ENCODE measurements at places on chromosomes 12 and 14.
A peak's percentile ranks its signal among the peaks of the same experiment; 100 is the strongest.

DNA sequence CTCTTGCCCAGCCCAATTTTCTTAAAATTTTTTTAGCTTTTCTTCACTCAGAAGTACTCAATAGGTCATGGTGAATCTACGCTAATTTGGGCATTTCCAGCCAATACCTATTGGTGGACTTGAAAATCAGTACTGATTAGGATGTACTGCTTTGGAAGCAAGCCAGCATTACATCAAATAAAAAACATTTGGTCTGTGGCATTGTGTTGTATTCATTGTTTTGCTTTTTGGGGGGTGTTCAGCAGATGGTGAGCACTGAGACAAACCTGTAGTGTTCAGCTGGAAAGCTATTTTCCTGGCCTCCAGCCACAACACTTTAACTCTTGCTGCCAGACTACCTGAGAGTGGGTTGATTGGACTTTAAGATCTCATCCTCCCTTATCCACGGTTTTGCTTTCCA lies 4.0 kb downstream of the MAPKAPK5 start:
- no peak for DNase-seq

DNA sequence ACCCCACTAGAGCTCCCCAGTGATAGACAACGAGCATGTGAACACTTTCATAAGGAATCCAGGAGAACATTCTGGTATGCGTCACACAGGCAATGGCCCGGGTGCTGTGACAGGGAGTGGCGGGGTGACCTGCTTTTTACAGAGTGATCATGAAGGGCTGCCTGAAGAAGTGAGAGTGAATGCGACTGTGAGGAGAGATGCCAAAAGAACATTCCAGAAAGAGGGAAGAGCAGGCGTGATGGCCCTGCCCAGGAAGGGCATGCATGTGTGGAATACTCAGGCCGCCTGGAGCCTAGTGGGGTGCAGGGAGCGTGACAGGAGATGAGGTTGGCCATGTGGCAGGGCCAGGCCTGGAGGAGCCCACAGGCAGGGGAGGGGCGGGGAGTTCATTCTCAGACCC lies 53.8 kb downstream of the FZD10 start:
- DNase-seq: no peak

DNA sequence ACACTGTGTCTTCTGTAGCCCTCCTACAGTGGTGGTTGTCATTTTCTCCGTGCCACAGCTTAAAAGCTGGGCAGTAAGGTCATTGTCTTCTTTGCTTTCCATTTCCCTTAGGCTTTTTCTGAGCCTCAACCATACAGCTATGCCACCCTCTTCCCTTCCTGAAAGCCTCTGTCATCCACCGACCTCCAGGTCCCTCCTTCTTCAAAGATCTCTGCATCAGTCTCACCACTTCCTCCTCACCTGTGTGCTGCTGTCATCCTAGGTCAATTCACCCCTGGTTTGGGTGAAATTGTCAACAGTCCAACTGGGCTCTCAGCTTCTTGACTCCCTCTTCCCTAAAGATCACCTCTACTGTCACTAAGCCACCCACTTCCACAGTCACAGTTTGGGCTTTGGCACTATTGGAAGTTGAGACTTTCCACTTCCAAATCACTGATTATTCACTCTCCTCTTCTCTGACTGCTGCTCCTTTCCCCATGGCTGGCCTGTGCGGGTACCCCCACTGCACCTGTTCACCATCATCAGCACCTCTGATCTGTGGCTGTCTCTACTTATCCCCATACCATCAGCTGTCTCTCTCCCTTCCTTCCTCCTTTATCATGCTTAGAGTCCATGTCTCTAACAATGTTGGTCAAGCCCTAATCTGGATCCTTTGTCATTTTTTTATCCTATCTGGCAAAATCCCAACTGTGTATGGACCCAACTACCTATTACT lies 15.5 kb upstream of the TSPAN9 start:
- no peak for DNase-seq

- no peak for DNase-seq
These were observed 1.6 kb downstream of the LRRC74A start for GRCh38 chr14:76827696-76828296.

- DNase-seq: no peak
These were observed 1176.7 kb upstream of the SEL1L start for GRCh38 chr14:82710267-82710841.

DNA sequence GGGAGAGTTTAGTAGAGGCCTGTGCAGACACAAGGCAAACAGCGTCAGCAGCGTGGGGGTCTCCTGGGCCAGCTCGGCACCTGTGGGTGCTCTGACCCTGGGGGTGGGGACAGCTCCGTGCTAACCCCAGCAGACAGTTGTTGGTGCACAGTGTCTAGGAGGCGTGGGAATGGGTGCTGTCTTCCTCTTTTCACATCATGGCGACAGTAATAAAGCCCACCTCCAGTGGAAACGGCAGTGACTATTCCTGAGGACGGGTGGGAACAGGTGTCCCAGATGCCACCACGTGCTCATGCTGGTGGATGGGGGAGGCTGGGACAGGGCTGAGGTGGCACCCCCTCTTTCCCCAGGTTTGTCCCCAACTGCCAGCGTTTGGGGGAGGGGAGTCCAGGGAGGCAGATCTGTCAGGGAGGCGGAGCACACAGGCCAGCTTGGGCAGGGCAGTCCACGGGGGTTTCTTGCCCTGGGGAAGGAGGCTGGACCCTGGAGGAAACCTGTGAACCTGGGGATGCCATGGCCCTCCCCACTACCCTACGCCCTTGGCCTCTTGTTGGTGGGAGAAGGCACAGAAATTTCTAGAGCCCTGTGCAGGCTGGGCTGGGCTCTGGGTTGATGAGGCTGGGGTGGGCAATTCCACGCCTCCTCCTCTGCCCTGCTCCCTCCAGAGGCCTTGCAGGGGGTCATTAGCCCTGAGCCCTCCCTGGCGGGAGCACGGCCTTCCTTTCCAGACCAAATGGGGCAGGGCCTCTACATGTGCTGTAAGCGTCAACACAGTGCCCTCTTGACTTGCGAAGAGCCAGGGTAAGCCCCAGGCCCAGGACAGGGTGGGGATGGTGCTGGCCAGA lies 3.8 kb downstream of the ZBTB42 start:
- DNase-seq: no peak

DNA sequence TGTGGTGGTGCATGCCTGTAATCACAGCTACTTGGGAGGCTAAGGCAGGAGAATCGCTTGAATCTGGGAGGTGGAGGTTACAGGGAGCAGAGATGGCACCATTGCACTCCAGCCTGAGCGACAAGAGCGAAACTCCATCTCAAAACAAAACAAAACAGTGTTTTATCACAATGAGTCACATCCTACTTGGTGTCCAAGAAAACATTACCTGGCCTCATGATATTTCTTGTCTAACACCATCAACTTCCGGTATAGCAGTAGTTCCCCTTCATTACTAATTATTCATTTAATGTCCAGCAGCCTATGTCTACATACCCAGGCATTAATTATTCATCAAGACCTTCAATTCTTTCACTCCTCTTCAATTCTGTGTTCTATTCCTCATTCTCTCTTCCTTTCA lies 115.5 kb downstream of the CCDC59 start:
- no peak for DNase-seq

GRCh38 chr14:54026671-54027070 lies 70.0 kb upstream of the BMP4 start:
- no peak for DNase-seq

- no peak for DNase-seq
These were observed 141.4 kb upstream of the TMPO start for GRCh38 chr12:98374007-98374406.

- DNase-seq: peak; percentile 76
These were observed at the start of gene SRGAP1 for GRCh38 chr12:63844391-63845341. Gene SRGAP1, plus strand, starts transcription at chr12:63844700. Its CDS starts 117 bp downstream, at chr12:63844817.

DNA sequence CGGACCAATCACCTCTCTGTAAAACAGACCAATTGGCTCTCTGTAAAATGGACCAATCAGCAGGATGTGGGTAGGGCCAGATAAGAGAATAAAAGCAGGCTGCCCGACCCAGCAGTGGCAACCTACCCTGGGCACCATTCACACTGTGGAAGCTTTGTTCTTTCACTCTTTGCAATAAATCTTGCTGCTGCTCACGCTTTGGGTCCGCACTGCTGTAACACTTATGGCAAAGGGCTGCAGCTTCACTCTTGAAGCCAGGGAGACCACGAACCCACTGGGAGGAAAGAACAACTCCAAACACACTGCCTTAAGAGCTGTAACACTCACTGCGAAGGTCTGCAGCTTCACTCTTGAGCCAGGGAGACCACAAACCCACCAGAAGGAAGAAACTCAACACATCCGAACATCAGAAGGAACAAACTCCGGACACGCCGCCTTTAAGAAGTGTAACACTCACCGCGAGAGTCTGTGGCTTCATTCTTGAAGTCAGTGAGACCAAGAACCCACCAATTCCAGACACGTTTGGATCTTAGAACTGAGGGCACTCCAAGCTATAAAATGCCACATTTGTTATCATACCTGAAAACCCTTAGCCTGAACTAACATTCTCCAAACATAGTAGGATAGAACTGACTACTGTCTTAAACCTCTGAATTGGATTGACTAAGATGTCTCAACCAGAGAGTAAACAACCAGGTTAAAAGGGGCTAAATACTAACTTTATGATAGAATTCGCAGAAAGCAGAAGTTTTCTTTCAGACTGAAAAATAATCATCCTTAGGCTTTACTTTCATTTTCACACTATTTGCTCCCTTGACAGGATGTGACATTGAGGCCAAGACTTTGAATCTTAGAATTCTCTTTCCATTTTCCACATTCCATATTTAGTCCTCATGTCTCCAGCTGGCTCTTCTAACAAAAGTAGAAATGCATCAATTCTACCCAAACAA lies 33.6 kb downstream of the CDKL1 start:
- DNase-seq: no peak

DNA sequence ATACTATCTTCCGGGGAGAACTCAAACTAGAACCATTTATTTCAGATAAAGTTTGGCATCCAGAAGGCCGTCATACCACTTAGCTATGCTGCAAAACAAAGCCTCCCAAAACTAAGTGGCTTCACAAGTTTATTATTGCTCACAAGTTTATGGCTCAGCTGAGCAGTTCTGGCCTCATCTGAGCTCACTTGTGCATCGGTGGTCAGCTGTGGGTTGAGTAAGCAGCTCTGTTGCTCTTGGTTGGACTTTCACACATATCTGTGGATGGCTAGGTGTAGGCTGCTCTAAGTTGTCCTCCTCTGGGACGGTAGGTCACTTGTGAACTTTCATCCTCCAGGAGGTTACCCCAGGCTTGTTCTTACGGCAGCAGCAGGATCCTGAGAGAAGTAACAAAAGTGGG lies 162.7 kb downstream of the BTG1 start:
- DNase-seq: no peak

GRCh38 chr12:51199366-51199945 lies 18.4 kb downstream of the POU6F1 start:
- DNase-seq: no peak

- no peak for DNase-seq
These were observed 22.2 kb upstream of the CCDC91 start for GRCh38 chr12:28167981-28168485.

GRCh38 chr12:8890313-8891085 lies 23.8 kb upstream of the PHC1 start:
- no peak for DNase-seq

GRCh38 chr12:68393417-68393816 lies 61.3 kb upstream of the MDM1 start:
- DNase-seq: no peak

DNA sequence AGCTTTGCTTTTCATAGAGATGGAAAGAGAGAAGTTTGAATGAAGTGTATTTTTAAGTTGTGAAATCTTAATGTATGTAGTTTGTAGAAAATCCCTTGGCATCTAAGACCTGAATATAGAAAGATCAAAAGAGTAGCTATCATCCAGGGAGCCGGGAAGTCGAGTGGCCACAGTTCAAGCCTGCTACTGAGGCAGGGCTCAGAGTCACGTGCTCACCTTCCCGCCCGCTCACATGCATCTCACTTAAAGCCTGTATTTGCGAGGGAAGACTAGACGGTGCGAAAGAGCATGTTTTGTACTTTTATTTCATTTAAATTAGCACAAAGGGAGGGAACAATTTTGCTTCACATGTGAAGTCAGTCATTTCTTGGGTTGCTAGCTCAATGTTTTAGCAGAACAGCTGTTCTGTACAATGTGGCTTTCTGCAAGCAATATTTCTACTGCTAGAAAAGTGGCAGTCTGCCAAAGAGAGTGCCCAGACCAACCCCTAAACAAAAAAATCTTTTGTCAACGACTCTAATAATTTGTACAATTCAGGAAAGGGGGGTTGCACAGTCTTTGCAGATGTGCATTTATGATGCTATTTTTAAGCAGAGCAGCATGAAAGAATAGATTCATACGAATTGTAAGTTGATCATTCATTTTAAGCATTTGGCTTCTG lies 290.7 kb downstream of the NPAS3 start:
- DNase-seq: no peak

DNA sequence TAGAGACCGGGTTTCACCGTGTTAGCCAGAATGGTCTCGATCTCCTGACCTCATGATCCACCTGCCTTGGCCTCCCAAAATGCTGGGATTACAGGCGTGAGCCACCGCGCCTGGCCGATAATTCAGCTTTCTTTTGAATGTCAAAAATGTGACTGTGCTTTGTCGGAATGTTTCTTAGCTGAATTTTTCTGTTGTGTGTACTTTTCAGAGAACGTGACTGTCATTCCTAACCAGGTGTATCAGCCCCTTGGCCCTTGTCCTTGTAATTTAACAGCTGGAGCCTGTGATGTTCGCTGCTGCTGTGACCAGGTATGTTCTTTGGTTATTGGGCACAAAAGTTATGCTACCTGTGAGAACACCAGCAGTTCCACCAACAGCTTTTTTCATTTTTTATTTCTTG lies 8.1 kb downstream of the TCTN2 start:
- DNase-seq: no peak

DNA sequence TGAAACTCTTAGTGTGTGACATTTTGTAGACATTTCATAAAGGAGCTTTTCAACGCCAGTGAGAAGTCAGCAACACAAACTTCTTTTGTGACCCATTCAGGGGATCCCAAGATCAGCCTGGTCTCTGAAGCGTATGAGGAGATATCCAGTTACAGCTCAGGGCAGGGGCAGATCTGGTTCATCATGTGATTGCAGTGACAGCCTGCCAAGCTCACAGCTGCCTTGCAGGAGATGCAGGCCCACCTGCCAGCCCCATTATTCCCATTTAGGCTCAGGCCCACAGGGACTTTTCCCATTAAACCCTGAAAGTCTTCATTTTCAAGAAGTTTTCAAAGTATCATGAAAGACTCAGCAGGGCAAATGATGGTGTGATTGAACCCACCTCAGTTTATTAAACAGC lies 38.3 kb downstream of the SRGAP1 start:
- DNase-seq: no peak

DNA sequence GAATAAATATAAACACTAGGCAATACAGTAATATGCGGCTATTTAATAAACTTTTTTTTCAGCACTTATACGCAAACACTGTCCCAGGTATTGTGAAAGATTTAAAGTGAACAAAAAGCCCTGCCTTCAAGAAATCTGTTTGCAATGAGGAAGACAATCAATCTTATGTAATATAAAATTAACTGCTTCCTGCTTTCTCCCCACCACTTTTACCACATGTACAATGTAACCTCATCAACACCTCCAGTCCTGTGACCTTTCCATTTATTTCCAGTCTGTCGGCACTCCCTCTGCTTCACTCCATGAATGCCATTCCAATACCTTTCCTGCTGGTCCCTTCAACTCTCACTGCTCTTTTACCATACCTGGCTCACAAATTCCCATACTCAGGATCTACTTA lies 10.5 kb downstream of the SNX6 start:
- no peak for DNase-seq
